ENCODE measurements at places on chromosomes 16 and 17. TPM values are rescaled to one million over a fixed set of nuclear protein-coding genes. Genes with fewer than 3 reads are reported as not detected.

GRCh38 chr17:3838206-3838605, 7.8 kb downstream of the NCBP3 start:
- DNase-seq = no peak

DNA sequence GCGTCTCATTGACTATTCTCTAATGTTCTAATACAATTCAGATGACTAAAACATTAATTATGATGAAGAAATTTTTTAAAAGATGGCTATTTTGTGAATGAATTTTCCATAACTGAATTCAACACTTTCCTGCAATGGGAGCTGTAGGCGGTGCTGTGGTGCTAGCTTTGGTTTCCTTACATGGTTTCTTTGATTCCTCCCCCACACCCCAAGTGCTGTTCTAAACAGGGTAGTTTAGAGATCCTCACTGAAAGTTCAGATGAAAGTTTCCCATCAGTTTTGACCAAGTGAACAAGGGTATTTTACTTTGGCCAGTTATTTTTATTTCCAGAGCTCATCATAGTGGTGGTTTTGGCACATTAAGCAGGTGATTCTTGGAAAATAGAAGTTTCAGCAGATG, 26.0 kb upstream of the MRC2 start:
- DNase-seq = no peak

The MPV17L gene
- 5.5 TPM for total RNA-seq

GRCh38 chr17:80476877-80477646, 655 bp upstream of the NPTX1 start:
- DNase-seq = no peak

The SLC6A2 gene
- total RNA-seq = not detected

DNA sequence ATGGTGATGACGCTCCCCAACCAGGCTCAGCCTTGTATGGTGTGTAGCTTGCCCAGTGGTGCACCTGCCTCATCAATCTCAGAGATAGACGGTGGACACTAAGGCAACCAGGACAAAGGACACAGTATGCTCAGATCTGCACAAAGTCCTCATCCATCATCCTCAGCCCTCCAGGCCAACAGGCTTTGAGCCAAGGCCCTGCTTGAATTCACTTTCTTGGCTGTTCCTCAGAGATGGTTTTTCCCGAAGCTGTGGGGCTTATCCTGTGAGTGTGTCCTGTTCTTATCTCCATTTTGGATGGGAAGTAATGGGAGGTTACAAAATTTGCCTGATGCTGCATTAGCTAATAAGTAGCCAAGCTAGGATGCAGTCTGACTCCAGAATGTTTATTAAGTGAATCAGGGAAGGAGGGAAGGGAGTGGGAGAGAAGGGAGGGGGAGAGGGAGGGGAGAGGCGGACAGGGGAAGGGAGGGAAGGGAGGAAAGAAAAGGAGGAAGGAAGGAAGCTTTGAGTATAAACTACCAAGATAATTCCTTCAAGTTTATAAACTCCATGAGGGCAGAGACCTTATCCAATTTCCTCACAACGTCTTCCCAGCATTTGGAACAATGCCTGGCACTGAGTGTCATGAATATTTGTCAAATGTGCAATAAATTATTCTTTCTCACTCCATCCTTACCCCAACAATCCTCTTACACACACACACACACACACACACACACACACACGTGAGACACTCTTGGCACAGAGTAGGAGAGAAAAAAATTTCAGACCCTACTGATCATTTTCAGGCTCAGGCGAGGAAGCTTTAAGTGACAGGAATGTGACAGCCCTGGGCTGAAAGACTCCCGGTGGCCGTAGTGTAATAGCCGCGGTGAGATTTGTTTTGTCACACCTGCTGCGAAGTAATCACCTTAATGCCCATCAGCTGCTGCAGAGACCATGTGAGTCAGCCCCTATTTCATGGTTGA, 84.3 kb downstream of the BMERB1 start:
- peak; percentile 77 for DNase-seq

The CA10 gene
- not detected for total RNA-seq

- DNase-seq = no peak
These were observed 32.5 kb downstream of the BAIAP2 start for GRCh38 chr17:81067391-81067811.

GRCh38 chr17:31722251-31723056, 136.6 kb downstream of the COPRS start:
- DNase-seq = no peak

The ABCA3 gene
- total RNA-seq = 12.4 TPM

DNA sequence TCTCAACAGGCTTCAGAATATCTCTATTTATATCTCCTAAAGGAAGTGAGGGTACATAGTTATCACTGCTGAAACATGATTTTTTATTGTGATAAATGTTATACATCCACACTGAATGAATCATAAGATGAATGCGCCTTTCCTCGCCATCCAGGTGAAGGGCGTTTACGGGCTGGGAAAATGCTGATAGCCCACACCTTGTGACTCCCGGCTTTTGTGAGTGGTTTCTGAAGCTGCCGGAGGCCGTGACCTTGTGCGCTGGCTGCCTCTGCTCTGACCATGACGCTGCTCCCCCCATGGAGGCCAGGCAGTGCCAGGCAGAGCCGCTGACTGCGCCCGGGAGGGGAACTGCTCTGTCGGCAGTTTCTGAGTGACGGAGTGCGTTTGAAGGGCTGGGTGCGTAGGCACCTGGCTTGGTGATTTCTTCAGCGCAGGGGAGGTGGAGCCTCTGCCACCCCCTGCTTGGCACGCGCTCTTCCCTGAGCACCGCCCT, 97.2 kb downstream of the RAP1GAP2 start:
- DNase-seq = no peak

The EME1 gene
- 0.24 TPM for total RNA-seq

DNA sequence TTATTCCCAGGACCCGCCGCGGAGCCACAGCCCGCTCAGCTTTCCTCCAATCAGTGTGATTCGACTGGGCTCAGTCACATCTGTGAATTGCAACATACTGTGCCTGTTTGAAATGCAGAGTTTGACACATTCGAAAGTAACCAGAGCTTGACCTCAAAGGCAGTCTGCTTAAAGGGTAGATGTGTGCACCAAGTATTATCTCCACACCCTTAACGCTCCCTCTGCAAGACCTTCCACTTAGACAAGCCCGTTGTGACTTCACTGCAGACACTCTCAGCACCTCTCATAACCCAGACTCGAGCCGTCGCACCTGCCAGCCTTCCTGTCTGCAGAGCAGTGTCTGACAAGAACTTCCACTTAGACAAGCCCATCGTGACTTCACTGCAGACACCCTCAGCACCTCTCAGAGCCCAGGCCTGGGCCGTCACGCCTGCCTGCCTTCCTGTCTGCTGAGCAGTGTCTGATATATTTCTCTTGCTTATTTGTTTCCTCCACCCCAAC, 3.7 kb downstream of the KLHDC4 start:
- no peak for DNase-seq

- DNase-seq = no peak
These were observed 5.2 kb downstream of the RUSF1 start for GRCh38 chr16:31502981-31503380.

- peak; percentile 85 for DNase-seq
These were observed 18.5 kb downstream of the ARL4D start for GRCh38 chr17:43416998-43417890.

The NOD2 gene
- 1.3 TPM for total RNA-seq

DNA sequence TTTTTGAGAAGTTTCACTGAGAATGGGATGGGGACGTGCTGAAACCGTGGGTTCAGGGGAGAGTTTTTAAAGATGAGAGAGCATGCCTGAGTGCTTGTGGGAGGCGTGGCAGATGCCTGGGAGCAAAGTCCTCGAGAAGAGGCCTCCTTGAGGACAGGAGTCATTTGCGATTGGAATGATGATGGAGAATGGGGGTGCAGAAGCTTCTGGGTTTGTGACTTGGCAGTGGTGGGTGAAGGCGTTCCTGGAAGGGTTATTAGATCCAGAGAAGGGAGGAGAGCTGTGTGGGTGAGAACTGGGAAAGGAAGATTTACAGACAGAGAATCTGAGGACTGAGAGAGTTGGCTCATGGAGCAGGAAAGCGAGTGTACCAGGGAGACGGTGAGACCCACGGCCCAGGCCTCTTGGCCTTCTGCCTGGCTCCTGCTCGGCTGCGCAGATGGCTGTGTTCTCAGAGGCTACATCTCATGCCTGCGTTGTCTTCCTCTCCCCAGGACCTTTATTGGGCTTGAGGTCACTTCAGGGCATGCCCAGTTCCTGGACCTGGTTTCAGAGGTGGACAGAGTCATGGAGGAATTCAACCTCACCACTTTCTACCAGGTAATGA, 8.6 kb upstream of the MMP15 start:
- DNase-seq = no peak

The ARHGDIG gene
- 4.9 TPM for total RNA-seq

- DNase-seq = no peak
These were observed 30.9 kb upstream of the CES5A start for GRCh38 chr16:55906123-55906522.

- DNase-seq = no peak
These were observed 13.8 kb downstream of the AANAT start for GRCh38 chr17:76481071-76481655.

DNA sequence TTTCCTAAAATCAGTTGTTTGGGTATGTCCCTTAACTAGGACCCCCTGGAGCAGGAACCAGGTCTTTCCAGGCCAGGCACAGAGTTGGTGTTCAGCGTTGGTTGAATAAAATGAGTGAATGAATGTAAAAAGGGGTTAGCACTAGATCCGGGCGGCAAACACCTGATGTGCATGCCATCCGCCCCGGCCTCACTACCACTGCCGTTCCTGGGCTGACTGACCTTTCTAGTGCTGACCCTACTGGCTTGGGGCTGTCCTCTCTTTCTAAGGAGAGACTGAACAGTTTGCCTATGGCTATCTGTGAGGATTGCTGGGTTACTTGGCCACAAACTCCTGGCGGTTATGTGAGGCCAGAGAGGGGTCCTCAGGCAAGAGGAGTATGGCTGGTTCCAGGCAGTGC, 10.1 kb upstream of the PHF12 start:
- no peak for DNase-seq

DNA sequence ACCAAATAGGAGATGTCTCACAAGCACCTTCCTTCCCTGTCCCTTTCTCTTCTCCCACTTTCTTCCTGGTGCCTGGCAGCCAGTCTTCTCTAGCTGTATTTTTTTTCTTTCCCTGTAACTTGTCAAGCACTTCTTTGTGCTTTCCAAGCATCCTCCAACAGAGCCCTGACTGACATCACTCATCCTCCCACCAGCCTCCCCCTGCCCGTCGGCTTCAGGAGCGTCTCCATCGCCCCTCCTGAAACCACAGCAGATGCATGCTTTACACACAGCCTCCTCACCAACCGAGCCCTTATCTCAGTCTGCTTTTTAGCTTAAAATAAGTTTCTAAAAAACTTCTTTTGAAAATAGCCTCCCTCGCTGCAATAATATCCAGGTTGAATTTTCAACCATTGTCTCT, 268.7 kb upstream of the CDH5 start:
- DNase-seq = no peak

The GAS7 gene
- 115 TPM for total RNA-seq

DNA sequence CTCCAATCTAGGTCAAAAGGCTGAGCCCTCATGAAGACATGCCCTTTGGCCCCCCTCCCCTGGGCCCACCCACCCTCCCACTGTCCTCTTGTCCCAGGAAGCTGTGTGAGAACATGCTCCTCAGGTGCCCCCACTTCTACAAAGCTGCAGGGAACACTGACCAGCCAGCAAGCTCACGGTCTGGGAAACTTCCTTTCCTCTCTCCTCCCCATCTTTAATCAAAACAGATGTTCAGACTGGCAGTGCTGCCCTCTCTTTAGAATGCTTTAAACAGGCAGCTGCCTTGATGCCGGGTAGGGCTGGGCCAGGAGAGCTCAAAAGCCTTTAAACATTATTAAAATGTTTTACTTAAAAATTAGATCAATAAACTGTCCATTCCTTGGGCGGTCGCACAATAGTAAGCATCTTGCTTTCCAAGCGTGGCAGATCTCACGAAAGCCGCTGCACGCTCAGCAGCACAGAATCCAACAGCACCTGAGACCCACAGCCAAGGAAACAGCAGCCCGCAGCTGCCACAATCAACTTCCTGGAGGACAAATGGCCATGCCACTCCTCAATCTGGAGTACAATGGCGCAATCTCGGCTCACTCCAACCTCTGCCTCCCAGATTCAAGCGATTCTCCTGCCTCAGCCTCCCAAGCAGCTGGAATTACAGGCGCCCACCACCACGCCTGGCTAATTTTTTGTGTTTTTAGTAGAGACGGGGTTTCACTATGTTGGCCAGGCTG, 399.2 kb downstream of the SLC39A11 start:
- no peak for DNase-seq

- no peak for DNase-seq
These were observed 47.3 kb downstream of the TOM1L2 start for GRCh38 chr17:17924857-17925250.

DNA sequence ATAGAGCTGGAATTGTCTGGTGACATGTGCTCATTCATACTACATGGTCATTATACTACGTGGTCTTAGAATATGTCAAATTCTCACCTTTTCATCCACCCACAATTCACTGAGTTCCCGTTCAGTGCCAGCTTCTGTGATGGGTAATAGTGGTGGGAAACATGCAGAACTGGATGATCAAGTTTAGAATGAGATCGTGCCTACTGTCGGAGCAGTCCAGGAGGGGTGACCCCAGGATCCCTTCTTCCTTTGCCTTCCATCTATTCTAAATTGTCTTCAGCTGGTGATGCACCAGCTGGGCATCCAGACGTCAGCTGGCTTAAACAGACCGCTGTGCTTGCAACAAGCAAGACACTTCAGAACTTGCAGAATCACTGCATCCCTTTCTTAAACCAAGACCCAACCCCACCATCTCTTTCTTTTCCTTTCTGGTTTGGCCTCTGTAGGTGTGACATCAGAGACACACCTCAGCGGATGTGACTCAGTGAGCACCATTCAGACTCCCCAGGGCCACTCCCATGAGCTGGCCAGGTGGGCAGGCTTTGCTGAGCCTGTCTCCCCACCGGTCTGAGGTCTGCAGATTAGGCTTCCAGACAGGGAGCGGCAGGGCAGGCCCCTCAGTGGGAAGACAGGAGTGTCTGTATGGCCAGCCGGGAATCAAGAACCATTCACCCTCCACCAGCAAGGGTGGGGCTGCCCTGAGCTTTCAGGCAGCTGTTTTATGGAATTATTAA, 18.1 kb downstream of the C17orf100 start:
- DNase-seq = no peak

GRCh38 chr17:76556765-76557367, 17.0 kb downstream of the PRCD start:
- no peak for DNase-seq

DNA sequence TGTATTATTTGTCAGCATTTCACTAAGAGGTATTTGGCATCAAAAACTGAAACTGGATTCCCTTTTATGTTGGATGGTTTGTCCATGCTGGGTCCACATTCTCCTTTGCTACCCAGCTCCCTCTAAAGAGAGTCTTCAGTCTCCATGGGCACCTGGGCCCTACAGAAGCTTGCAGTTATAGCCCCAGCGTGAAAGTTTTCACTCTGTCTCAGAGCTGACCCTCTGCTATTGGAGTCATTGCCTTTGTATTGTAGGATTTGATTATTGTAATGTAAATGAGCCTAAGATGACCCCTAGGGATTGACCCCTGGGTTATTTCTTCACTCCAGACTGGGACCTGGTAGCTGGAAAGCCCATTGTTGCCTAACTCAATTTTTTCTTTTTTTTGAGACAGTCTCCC, 1026.5 kb upstream of the EEF2KMT start:
- DNase-seq = no peak

GRCh38 chr16:31537362-31538242, 9.9 kb downstream of the AHSP start:
- no peak for DNase-seq
